Prostate gland (tissue), 2 donors: ENCODE measurements at places on chromosomes 2 and 18. TPM values are rescaled to one million over a fixed set of nuclear protein-coding genes. Genes with fewer than 3 reads are reported as not detected.

GRCh38 chr2:238924796-238925195, 76.9 kb downstream of the TWIST2 start:
- H3K27me3 ChIP-seq = no peaks in the 10 kb centered on the region
- no peaks in the 10 kb centered on the region for H3K36me3 ChIP-seq
- DNase-seq = no peak
- no peaks in the 10 kb centered on the region for H3K4me1 ChIP-seq
- no peak overlapping the region for H3K4me3 ChIP-seq
- no peak overlapping the region for H3K27ac ChIP-seq

GRCh38 chr2:64591188-64591587, 62.5 kb downstream of the SERTAD2 start:
- no peak overlapping the region for H3K27ac ChIP-seq
- peaks cover 4% of the 10 kb centered on the region for H3K36me3 ChIP-seq
- no peaks in the 10 kb centered on the region for H3K27me3 ChIP-seq
- H3K4me3 ChIP-seq = no peak overlapping the region
- DNase-seq = no peak

GRCh38 chr2:146135245-146135644, 1615.3 kb upstream of the ZEB2 start:
- DNase-seq = no peak
- no peaks in the 10 kb centered on the region for H3K36me3 ChIP-seq
- no peaks in the 10 kb centered on the region for H3K4me1 ChIP-seq
- no peak overlapping the region for H3K27ac ChIP-seq
- H3K4me3 ChIP-seq = no peak overlapping the region

DNA sequence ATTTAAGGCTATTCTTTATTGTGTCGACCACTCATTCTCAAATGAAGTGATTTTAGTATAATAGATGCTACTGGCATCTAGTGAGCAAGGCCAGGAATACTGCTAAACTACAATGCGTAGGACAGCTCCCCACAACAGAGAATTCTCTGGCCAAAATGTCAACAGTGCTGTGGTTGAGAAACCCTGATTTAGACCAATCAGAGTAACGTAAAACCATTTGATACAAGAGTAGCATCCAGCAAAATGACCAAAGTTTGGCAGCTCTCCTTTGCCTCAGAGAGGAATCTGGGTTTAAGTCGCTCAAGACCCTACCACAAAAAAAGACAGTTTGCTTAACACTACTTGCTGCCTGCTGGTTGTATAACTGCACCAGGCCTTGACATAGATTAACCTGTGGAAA, 37.0 kb upstream of the TTN start:
- no peak overlapping the region for H3K4me3 ChIP-seq
- no peak for DNase-seq
- H3K27me3 ChIP-seq = no peaks in the 10 kb centered on the region
- H3K27ac ChIP-seq = no peak overlapping the region

- no peak overlapping the region for H3K27ac ChIP-seq
- no peaks in the 10 kb centered on the region for H3K27me3 ChIP-seq
These were observed 7.9 kb upstream of the CFAP36 start for GRCh38 chr2:55511508-55512124.

GRCh38 chr18:45165176-45165713, 450.0 kb upstream of the SLC14A2 start:
- no peak overlapping the region for H3K4me3 ChIP-seq
- no peak for DNase-seq
- H3K36me3 ChIP-seq = no peaks in the 10 kb centered on the region
- H3K27ac ChIP-seq = no peak overlapping the region
- H3K27me3 ChIP-seq = no peaks in the 10 kb centered on the region
- peaks cover 11% of the 10 kb centered on the region for H3K4me1 ChIP-seq

DNA sequence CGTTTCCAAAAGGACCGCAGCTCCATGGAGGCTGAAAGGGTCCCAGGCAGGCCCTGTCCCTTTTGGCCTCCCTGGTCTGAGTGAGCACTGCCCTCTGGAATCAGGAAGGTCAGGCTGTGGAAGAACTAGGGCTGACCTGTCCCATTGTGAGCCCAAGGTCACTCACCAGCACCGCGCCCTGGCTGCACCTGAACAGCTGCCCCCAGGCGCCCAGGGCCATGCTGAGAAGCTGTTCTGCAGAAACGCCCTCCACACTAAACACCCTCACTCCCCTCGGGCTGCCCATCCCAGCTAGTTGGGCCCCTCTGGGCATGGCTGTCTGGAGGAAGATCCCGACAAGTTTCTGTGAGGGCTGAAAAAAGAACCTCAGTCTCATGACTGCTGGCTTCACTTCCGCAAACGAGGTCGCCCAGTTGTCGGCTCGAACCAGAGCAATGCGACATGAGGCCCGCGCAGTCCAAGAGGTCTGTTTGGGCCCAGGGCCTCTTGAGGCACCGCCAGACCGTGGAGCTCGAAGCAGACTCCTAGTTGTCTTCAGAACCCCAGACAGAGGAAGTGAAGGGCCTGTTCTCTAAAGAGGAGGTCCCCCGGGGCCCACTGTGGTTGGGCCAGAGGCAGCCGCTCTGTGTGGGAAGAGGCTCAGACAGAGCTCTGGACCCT, 64.4 kb downstream of the INPP5D start:
- DNase-seq = no peak
- no peaks in the 10 kb centered on the region for H3K4me1 ChIP-seq
- no peaks in the 10 kb centered on the region for H3K36me3 ChIP-seq
- no peak overlapping the region for H3K4me3 ChIP-seq
- no peaks in the 10 kb centered on the region for H3K27me3 ChIP-seq
- no peak overlapping the region for H3K27ac ChIP-seq

DNA sequence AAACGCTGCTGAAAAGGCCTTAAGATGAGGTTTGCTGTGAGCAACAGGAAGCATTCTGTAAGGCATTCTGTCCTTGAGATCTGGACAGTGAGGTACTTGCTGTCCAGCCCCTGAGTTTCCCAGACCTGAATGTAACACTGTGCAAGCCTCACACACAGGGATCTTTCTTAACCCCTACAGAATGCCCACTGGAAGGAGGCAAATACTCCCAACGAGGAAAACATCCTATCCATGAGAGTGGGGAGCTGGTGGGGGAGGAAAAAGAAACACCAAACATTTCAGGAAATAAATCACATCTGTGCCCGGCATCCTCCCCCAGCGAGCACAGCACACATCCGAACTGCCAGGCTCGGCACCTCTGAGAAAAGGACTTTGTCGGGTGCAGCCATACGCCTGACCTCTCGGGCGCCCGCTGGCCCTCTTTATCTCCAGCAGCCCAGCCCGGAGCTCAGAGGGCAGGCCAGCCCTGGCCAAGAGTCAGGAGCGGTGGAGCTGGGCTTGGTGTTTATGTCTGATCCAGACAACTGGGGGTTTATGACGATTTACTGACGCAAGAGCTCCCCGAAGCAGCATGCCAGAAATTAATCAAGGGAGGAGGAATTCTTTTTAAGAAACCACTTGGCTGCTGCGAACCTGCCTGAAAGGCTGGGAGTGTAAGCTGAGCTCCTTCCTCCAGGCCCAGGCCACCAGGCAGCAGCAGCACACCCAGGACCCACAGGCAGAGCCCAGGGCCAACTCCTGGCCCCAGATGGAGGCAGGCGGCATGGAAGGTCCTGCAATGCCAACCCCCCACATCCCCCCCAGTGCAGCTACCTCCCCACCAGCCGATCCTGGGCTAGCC, 72.2 kb downstream of the HDAC4 start:
- no peaks in the 10 kb centered on the region for H3K27me3 ChIP-seq
- peak overlapping the region; percentile 65 for H3K27ac ChIP-seq
- H3K36me3 ChIP-seq = no peaks in the 10 kb centered on the region
- H3K4me3 ChIP-seq = no peak overlapping the region

- DNase-seq = no peak
- H3K27ac ChIP-seq = no peak overlapping the region
- no peaks in the 10 kb centered on the region for H3K36me3 ChIP-seq
These were observed 1.8 kb downstream of the MAL start for GRCh38 chr2:95027369-95027720.

GRCh38 chr2:151543876-151544275, 134.2 kb downstream of the RIF1 start:
- no peaks in the 10 kb centered on the region for H3K36me3 ChIP-seq
- H3K4me3 ChIP-seq = no peak overlapping the region
- H3K27ac ChIP-seq = no peak overlapping the region
- no peaks in the 10 kb centered on the region for H3K27me3 ChIP-seq
- no peaks in the 10 kb centered on the region for H3K4me1 ChIP-seq

DNA sequence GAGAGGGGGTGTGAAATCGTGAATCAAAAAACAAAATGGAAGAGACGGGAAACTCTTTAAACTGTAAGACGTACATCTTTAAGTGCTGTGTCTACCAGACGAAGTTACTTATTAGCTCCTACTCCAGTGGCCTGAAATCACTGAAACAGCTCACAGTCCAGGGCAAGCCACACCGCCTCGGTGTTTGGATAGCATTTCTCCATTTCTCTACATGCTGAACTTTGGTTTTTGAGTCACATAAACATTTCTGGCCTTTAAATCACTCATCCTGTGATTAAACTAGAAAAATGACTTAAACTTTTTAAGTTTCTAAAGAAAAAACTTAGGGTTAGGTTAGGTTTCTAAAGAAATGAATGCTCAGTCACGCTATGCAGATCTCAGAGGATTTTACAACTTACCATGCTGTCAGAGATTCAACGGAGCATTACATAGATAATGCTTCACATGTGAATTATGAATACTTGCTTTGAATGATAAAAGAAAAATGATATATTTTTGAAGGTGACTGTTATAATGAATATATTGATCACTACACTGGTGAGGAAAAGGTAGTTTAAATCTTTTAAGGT, 138.4 kb downstream of the MBP start:
- no peaks in the 10 kb centered on the region for H3K36me3 ChIP-seq
- no peak overlapping the region for H3K4me3 ChIP-seq
- DNase-seq = no peak
- H3K4me1 ChIP-seq = no peaks in the 10 kb centered on the region

GRCh38 chr2:172253190-172254052, 150.7 kb upstream of the DLX2 start:
- peak; percentile 33 for DNase-seq
- H3K27ac ChIP-seq = no peak overlapping the region
- H3K27me3 ChIP-seq = no peaks in the 10 kb centered on the region
- H3K4me1 ChIP-seq = peaks cover 2% of the 10 kb centered on the region

- no peak for DNase-seq
- no peak overlapping the region for H3K27ac ChIP-seq
- H3K4me1 ChIP-seq = no peaks in the 10 kb centered on the region
- H3K27me3 ChIP-seq = no peaks in the 10 kb centered on the region
These were observed 121.3 kb upstream of the NRXN1 start for GRCh38 chr2:51153236-51153635.

GRCh38 chr2:55196526-55196925, 35.6 kb downstream of the CLHC1 start:
- H3K27me3 ChIP-seq = no peaks in the 10 kb centered on the region
- H3K36me3 ChIP-seq = no peaks in the 10 kb centered on the region
- no peak for DNase-seq
- no peak overlapping the region for H3K27ac ChIP-seq
- no peak overlapping the region for H3K4me3 ChIP-seq

- peak overlapping the region; percentile 52 for H3K27ac ChIP-seq
- no peak overlapping the region for H3K4me3 ChIP-seq
- peaks cover 15% of the 10 kb centered on the region for H3K4me1 ChIP-seq
- no peak for DNase-seq
- H3K27me3 ChIP-seq = no peaks in the 10 kb centered on the region
These were observed 67.9 kb downstream of the TGOLN2 start for GRCh38 chr2:85259879-85260278.

GRCh38 chr2:200306196-200306930, at the start of gene SPATS2L:
TSS of gene SPATS2L (plus strand) at chr2:200306693. CDS start at chr2:200389245, 82,552 bp downstream.
- peak within 1 kb of the TSS; percentile 90 for H3K4me3 ChIP-seq
- H3K27me3 ChIP-seq = no peaks in the 10 kb centered on the region
- DNase-seq = peak; percentile 83
- peak within 1 kb of the TSS; percentile 97 for H3K27ac ChIP-seq

DNA sequence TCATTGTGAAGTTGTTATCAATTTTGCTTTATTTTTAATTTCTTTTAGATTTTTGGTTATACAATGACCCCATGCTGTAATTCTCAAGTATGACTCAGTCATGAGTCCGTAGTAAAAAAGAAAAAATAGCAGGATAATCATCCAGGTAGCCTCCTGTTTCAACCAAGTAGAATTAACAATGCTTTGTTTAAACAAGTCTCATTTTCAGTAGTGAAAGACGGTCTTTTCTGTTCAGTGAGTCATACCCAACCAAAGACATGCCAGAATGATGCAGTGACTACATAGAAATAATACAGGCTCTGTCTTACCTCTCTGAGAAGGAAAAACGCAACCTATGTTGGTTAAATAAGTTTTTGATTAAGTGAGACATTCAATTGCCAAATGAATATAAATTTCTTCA, 67.8 kb upstream of the DSC1 start:
- no peaks in the 10 kb centered on the region for H3K36me3 ChIP-seq
- DNase-seq = no peak
- H3K27ac ChIP-seq = no peak overlapping the region
- no peak overlapping the region for H3K4me3 ChIP-seq

DNA sequence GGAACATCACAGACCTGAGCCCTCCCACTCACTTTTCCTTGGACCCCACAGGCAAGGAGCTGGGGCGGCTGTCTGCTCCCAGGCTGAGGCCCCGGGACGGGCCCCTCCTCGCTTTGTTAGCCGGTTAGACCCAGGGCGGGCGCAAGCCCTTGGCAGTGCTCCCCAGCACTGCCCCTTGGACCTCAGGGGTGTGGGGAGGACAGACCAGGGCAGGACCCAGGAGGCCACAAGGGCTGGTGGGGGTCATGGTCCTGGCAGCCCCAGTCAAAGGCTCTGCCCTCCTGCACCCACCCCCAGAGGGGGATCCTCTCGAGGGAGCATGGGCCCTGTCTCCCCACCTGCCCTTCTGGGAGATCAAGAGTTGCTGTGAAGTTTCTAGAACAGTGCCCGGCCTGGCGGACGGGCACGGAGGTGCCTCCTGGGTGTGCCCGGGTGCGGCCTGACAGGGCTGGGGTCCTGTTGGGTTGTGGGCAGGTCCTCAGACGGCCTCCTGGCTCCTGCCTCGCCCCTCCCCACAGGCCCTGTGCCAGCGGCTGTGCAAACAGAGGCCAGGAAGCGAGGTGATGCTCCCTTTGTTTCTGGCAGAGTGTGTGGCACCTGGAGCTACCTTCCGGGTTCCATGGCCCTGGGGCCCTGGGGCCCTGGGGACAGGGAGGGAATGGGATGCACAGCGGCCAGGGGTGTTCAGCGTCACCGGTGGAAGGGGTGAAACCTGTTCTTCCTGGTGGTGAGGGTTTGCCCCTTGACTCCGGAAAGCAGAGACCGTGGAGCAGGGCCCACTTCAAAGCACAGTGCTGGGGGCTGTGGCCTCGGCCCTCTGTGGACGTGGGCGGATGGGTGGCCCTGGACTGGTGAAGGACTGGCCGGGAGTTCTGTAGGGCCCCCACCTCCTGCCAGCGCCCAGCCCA, 2.9 kb upstream of the GAL3ST2 start:
- H3K27ac ChIP-seq = no peak overlapping the region
- peaks cover 3% of the 10 kb centered on the region for H3K4me1 ChIP-seq
- H3K36me3 ChIP-seq = no peaks in the 10 kb centered on the region

The CEP76 gene
- total RNA-seq = 13.3 TPM

The GKN1 gene
- not detected for total RNA-seq

The OSBPL1A gene
- total RNA-seq = 33.7 TPM

The USP40 gene
- total RNA-seq = 50.2 TPM

The MARCHF4 gene
- not detected for total RNA-seq

The RNPEPL1 gene
- total RNA-seq = 36.9 TPM

The CRYGC gene
- total RNA-seq = 1.3 TPM

The LHCGR gene
- total RNA-seq = not detected

The ZNF804A gene
- 0.41 TPM for total RNA-seq

The REG1A gene
- not detected for total RNA-seq

The MYO3B gene
- 0.74 TPM for total RNA-seq
